ENCODE measurements at places on chromosomes 2 and 18.
A peak's percentile ranks its signal among the peaks of the same experiment; 100 is the strongest.

DNA sequence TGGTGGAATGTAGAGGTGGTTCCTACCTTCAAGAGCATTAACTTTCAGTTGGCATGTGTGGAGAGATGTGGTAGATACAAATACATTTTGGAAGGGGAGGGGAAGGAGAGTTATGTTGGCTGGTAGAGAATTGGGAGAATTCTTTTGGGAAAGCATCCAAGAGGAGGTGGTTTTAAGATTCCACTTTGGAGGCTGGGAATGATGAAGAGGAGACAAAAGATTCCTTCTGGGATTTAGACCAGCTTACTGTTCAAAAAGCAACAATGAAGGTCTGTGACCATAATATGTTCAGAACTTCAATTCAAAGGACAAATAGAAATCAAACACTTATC lies 120.8 kb upstream of the FOSL2 start:
- no peak for DNase-seq

DNA sequence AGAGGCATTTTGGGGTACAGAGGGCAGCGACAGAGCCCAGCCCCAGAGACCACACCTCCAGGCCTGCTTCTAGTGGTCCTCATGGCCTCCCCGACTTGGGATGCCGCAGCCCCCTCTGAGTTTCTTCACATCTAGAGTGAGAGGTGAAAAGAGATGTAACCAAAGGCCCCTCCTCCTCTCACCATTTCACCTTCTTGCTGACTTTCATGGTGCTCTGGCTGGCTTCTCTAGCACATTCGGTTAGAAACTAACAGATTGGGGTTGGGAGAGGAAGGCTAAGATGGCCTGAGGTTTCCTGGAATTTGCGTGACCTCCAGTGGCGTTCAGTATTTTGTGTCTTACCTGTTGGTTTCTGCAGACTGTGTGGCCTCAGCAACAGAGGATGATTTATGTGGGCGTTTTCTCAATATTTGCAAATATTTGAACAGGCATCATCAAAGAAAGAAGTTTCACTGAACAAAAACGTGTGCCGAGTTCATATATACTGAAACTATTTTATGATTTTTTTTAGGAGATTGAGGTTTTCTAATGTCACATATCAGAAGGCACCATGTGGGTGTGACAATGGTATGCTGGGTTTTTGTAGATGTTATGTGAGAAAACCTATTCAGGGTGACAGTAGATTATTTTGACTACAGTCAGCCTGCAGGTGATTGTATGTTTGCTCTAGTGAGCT lies 69.9 kb upstream of the BCL2L11 start:
- no peak for DNase-seq

- no peak for DNase-seq
These were observed 123.9 kb upstream of the DCC start for GRCh38 chr18:52216109-52216508.

DNA sequence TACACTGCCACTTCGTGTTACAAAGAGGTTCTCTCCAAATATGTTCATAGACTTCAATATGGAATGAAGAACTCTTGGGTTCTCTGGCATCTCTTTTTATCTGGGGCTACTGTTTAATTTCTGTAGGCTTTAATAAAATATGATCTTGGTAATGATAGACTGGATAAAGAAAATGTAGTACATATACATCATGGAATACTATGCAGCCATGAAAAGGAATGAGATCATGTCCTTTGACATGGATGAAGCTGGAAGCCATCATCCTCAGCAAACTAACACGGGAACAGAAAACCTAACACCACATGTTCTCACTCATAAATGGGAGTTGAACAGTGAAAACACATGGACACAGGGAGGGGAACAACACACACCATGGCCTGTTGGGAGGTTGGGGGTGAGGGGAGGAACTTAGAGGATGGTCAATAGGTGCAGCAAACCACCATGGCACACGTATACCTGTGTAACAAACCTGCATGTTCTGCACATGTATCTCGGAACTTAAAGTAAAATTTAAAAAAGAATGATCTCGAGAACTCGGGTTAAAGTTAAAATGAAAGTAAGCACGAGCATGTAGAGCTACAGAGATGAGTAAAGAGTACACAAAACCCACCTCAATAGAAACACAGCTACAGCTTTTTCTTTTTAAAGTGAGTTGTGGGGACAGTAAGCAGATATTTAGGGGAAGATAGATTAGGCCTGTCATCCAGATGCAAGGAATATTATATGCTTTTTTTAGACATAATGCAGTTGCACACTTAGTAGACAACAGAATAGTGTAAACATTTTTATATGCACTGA lies 102.3 kb downstream of the SGPP2 start:
- DNase-seq, result no peak

- DNase-seq, result peak; percentile 82
These were observed 67.7 kb downstream of the SEPTIN10 start for GRCh38 chr2:109545828-109546713.

- peak; percentile 74 for DNase-seq
These were observed 80.7 kb upstream of the RASGRP3 start for GRCh38 chr2:33395655-33396249.

GRCh38 chr2:99139003-99139402 lies 2.5 kb upstream of the C2orf15 start:
- no peak for DNase-seq

DNA sequence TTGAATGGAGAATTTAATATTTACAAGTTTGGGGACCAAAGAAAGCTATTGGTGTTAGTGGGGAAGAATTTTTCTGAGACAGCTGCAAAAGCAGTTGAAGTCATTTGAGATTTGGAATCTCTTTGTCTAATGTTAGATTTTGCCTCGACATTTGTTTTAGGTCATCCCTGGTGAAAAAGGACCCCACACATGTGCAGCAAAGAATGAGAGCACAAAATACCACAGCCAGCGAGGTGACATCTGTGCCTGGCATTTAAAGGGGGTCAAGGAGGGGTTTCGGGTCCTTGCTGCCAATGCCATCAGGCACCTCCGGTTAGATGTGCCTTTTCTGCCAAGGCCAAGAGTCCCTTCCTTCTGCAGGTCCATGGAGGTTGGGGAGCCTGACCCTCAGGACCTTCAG lies 173.3 kb downstream of the TRIB2 start:
- DNase-seq, result no peak

DNA sequence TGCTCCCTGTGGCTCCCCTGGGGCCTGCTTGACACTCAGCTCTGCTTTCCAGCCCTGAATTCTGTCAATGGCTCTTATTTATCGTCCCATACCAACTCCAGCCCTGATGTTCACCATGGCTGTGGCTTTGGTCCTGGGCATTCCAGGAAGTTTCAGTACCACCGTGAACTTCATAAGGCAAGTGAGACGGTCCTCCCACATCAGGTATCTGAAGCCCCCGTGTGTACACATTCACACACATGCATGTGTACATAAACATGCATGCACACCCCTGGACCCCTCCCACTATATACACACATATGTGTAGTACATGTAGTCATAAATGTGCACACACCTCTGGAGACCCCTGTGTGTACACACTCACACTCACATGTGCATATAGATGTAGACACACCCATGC lies 43.3 kb upstream of the PUM2 start:
- DNase-seq, result no peak

DNA sequence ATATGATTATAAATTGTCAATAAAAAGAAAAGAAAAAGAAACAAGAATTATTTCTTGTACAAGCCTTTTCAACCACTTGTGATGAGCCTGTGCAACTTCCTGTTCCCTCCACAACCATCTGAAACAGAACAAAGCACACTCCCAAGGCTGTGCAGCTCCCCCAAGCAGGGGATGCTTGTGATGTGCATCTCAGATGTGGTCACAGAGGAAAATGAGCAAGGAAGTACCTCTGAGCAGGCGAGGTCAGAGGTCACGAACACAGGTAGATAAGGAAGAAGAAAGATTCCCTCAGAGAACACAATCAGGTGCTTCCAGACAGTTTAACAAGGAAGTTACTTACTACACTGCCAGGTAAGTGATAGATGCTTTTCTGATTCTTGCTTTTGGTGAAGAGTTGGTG lies 274.8 kb upstream of the SLC39A10 start:
- DNase-seq, result no peak

DNA sequence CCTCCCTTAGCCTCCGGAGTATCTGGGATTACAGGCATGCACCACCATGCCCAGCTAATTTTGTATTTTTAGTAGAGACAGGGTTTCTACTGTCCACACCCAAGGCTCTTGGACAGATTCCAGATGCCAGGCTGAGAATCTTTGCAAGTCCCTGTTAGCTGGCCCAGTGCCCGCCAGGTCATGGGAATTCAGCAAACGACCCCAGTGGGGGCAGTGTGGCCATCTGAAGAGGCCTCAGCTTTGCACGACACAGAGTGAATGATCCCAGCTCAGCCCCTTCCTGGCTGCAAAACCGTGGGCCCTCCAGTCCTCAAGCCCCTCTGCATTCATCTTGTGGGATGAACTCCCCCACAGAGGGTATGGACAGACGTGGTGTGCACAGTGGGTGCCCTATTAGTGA lies 179.5 kb upstream of the ID2 start:
- no peak for DNase-seq

DNA sequence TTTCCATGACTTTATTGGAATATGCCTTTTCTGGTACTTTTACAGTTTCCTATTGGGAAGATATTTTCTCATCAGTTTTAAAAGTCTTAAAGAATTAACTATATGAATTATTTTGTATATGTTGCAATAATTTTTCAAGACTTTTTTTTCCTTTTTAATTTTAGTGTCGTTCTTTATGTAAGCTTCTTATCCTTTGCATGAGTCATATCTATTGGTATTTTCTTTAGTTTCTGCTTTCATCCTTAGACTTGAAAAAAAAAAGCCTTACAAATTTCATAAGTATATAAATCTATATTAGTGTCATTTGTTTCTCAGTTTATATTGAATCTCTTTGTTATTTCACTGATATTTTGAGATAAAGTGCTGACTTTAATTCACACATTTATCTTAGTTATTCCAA lies 94.9 kb downstream of the DSEL start:
- no peak for DNase-seq

DNA sequence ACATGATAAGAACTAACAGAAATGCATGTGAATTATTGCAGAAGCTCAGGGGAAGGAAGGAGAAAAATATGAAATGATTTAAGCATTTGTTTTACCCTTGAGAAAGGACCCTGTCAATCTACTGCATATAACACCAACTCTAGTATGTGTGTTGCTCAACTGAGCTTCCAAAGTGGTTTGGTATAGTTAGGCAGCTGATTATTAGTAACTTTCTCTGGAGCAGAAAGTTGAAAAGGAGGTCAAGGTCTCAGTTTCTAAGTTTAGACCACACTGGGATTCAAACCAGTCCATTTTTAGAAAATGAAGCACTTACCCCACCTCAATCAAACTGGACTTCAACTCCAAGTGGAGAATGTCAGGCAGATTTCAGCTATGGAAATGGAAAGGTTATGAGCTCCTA lies 123.3 kb upstream of the CDC42EP3 start:
- no peak for DNase-seq

GRCh38 chr18:59681521-59682004 lies 15.7 kb downstream of the CCBE1 start:
- DNase-seq, result no peak

- no peak for DNase-seq
These were observed 3.9 kb upstream of the DCTN1 start for GRCh38 chr2:74384051-74384450.

DNA sequence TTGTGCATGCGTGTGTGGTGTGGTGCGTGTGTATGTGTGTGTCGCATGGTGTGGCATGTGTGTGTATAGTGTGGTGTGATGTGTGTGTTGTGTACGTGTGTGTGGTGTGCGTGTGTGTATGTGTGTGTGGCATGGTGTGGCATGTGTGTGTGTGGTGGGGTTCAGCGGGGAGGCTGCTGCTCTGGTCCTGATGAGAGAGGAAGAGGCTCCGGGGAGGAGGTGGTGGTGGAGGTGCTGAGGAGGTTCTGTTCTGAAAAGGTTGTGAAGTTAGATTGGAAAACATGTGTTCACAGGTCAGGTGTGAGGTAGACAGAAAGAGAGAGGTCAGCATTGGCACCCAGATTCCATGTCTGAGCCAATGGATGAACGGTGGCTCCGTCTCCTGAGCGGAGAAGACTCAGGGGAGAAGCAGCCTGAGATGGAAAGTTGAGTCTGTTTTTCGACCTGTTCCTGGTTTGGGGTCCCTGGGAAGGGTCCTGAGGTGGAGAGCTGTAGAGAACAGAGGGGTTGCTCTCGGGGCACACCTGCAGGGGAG lies 67.2 kb upstream of the HDAC4 start:
- peak; percentile 40 for DNase-seq

GRCh38 chr18:54268751-54269150 lies 566 bp upstream of the POLI start:
- no peak for DNase-seq

DNA sequence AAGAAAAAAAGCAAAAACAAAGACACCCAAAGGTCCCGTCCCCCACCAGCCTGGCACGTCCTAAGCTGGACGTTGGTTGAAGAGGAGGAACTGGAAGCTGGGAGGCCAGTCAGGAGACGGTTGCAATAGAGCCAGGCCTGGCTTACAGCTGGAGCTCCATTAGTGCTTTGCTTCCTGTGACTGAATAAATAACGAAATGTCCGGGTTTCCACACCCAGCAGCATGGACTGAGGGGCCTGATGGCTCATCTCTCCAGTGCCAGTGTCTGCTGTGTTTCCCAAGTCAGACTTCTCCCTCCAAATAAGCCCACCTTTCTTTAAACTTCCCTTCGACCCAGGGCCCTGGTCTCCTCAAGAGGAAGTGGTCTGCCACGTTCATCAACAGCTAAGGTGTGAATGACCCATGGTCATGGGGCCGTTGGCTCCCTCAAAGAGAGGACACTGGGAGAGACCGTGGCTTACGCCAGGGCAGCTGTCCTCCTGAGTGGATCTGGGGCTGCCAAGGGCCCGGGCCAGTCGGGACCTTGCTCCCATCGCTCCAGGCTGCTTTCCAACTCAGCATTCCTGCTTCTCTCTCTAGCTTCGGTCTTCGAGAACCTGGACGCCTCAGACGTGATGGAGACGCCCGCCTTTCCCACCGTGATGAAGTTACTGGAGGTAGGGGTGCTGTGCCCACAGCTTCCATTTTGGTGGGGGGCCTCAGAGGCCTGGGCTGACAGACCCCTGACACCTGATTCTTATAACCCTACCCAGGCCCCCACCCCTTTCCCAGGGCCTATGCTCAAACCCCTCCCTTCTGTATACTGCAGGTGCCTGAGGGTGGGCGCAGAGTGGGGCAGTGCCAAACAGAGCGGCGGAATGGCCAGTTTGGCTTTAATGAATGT lies 44.9 kb downstream of the MYO7B start:
- DNase-seq, result peak; percentile 34

- DNase-seq, result no peak
These were observed 70.2 kb downstream of the HRH4 start for GRCh38 chr18:24530630-24531111.

DNA sequence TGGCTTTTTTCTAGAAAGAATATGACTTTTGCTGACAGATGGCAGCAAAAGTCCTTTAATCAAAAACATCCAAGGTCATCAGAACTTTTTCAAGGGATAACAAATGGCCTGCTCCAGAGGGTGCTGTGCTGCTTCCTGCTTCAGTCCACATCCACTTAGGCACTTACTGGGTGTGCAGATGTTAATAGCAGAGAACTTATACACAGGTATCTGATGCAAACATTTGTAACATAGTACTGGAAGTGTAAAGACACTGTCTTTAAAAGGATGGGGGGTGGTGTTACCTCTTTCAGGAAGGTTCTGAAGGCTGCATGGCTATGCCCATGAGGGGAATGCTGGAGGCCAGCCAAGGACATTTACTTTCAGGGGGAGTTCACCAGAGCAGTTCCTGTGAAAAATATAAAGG lies 5.5 kb downstream of the HOXD8 start:
- no peak for DNase-seq

GRCh38 chr2:8893474-8893873 lies 56.1 kb upstream of the KIDINS220 start:
- DNase-seq, result no peak

- DNase-seq, result no peak
These were observed 603.7 kb upstream of the ZEB2 start for GRCh38 chr2:145123606-145124005.

- DNase-seq, result no peak
These were observed 19.4 kb downstream of the DDX18 start for GRCh38 chr2:117833911-117834310.

Measured in activated CD8-positive, alpha-beta memory T cell treated with anti-CD3 and anti-CD28 coated beads, Interleukin-2, amount 50 U/mL, for 48 hours (primary cell).